B cell (primary cell): ENCODE measurements at places on chromosomes 3 and 15. TPM values are rescaled to one million over a fixed set of nuclear protein-coding genes. Genes with fewer than 3 reads are reported as not detected.

DNA sequence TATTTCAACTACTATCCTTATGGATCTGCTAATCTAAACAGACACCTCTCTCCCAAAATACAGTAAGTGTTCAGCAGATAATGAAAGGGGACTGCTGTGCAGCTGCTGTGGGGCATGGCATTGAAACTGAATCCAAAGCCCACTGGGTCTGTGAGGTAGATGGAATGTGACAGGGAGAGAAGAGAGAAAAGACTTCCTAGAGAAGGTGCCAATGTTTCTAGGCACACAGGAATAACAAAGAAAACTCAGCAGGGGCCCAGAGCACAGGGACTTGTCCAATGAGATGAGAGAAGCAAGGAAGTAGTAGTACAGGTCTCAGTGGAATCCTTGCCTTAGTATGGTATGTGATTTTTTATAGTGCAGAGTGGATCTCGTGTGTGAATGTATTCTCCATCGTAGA is 457.8 kb downstream of the IL5RA start:
- DNase-seq: no peak

DNA sequence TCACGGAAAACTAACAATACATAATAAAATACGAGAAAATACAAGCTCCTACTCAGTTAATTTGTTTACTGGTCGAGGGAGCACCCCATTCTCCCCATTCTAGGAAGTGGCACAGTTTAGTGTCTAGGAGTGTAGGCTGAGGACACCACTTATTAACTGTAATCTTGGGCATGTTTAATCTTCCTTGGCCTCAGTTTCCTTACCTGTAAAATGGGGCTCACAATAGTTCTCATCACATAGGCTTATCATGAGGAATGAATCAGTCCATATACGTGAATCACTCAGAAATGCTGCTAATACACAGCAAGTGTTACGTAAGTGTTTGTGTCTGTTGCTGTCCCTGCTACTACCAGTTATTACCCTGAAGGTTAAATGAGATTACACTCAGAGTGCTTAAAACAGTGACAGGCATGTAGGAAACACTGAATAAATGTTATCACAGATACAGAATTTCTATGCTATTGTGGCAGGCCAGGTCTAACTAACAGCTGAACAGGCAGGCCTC is 210.2 kb downstream of the OSBPL10 start:
- DNase-seq: no peak

GREM1 gene
- total RNA-seq: not detected in 2 replicates

DNA sequence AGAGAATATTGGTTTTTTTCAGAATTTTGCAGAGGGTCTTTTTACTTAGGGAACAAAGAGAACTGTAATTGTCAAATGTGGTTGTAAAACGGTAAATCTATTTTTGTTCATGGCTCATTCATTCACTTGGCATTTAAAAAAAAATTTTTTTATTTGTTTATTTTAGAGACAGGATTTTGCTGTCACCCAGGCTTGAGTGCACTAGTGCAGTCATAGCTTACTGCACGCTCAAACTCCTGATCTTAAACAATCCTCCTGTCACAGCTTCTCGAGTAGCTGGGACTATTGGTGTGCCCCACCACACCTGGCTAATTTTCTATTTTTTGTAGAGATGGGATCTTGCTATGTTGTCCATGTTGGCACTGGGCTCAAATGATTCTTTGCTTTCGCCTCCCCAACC is 301.8 kb downstream of the LPP start:
- DNase-seq: no peak

DNA sequence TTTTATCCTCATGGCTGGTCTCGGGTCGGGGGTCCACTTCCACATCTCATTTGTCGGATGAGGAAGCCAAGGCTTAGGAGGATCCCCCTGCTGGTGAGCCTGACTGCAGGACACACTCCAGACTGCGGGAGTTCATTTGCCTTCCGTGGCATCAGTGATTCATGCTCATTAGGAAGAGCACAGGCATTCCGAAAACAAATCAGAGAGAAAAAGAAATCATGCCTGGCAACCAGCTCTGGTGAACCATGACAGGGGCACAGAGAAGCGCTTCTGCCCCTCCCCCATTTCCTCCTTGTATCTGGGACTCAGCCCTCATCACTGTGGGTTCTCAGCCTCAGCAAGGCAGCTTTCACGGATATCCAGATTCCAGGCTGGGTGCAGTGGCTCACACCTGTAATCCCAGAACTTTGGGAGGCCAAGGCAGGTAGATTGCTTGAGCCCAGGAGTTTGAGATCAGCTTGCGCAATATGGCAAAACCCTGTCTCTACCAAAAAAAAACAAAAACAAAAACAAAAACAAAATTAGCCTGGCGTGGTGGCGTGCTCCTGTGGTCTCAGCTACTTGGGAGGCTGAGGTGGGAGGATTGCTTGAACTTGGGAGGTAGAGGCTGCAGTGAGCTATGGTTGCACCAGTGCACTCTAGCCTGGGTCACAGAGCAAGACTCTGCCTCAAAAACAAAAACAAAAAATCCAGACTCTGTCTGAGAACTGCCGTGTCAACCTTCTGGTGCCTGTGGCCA is 28.4 kb downstream of the IRAK2 start:
- peak; percentile 89 for DNase-seq

DNA sequence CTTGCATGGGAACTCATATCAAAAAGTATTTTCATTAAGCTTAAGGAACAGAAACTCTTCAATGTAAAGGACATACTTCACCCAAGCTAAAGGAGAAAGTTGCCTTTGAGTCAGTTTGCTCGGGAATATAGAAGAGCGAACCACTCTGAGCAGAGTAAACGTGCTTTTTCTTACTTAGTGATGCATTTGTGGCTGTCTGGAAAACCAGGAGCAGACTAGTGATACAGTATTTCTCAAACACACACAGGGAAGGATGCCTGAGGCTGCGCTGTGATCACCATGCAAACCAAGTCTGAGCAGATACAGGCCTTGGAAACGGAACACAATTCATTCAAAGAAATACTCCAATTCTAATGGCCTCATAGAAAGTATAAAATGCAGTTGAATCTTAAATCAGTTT is 121.0 kb upstream of the CDIN1 start:
- DNase-seq: no peak

- DNase-seq: no peak
Observed at GRCh38 chr3:134326760-134327593, 47.3 kb downstream of the AMOTL2 start.

GRCh38 chr3:54506603-54507002 is 384.3 kb downstream of the CACNA2D3 start:
- no peak for DNase-seq

DNA sequence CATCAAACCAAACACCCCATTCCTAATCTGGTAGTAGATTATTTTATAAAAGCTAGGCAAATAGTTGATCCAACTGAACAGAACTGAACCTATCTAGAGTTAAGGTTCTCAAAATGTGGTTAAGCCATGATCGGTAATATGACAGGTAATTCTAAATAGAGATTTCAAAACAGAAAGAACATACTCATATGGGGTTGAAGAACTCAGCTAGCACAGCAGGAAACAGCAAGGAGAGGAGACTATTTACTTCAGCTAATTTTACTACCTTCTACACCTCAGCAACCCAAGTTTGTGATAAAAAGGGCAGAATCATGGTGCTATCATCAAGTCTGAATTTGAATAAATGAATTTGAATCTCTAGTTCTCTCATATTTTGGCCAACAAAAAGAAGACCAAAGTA is 11.8 kb downstream of the CD47 start:
- DNase-seq: no peak

DNA sequence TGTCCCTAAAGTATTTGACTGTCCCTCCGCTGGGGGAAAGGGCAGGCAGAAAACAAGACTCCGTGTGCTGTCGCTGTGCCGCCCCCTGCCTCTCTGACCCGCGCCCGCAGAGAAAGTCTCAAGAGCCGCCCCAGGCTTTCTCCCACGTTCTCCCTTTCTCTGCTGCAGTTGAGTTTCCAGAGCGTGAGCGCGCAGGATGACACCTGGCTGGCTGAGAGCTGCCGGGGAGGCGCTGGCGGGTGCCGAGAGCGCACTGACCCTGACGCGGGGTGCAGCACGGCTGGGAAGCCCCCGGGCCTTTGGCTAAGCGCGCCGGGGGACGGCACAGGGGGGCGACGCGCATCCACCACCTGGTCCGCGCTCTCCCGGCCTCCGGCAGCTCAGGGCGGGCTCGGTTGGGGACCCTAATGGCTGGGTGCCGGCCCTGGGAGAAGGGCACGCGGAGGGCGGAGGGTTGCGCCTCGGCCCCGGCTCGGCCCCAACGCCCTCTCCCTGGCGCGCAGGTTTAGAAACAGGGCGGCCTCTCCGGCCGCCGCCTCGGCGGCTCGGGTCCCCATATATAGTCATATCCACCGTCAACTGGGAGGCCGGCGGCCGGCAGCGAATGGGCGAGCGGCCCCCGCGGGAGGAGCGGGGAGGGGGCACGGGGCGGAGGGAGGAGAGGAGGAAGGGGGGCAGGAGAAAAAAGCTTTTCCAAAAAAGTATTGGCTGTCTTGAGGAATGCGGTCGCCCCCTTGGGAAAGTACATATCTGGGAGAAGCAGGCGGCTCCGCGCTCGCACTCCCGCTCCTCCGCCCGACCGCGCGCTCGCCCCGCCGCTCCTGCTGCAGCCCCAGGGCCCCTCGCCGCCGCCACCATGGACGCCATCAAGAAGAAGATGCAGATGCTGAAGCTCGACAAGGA is at the start of gene TPM1:
Gene TPM1 (plus strand): TSS at position 774 of the 903 bp plus-strand sequence. CDS start 83 bp downstream, at position 857.
- DNase-seq: peak; percentile 40

DNA sequence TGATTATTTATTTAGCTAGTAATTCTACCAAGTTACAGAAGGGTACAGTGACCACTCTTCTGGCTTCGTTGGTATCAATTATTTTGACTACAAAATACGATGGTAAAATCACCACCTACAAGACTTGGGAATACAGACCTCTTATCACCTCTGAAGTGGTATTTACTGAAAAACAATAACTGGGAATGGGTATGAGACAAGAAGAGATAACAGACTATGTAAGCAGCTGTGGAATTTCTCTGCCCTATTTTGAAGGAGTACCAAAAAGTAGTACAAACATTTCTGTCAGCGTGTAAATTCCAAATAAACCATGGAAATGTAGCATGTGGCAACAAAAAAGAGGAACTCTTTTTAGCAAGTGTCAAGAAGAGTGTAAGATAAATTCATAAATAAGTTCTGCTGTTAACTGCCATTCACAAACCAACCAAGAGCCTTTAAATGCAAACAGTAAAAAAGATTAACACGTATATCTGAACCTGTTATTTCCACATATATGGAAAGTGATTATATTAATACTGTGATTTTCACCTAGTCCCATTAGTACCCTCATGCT is 77.0 kb upstream of the SLC12A8 start:
- no peak for DNase-seq

CA12 gene
- not detected in 2 replicates for total RNA-seq
